ENCODE measurements at places on chromosomes 11 and 22.

- DNase-seq = no peak
Measured at GRCh38 chr11:124768914-124769313, 6.8 kb upstream of the ESAM start.

DNA sequence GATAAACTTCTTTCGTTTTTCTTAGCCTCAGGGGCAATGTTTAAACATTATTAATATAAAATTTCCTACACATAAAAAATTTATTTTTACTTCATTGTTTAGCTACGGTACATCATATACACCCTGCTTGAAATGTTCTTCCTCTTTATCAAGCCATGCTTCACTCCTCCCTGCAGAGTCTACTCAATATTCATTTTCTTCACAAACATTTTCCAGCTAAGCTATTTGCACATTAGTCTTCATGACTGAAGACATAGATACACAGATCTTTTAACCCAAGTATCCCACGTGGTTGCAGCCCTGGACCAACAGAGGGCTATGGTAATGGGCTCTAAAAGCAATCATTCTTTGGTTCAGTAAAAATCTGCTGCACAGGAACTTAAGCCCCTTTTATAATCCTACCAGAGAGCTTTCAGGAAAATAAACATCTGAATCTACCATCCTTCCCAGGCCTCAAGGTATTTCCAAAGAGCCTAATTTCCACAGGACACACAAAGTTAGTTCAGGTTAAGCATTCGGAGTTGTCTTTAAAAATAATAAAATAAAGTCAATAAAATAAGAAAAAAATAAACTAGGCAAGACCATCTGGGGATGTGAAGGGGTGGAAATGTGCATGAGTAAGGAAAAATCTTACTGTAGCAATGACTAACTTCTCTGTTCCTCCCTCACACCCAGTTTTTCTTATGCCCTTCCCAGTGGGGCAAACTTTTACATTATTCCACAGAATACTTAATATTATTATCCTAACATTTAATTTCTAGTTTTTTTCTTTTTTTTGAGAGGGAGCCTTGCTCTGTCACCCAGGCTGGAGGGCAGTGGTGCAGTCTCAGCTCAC is 21.6 kb upstream of the OR6X1 start:
- no peak for DNase-seq

DNA sequence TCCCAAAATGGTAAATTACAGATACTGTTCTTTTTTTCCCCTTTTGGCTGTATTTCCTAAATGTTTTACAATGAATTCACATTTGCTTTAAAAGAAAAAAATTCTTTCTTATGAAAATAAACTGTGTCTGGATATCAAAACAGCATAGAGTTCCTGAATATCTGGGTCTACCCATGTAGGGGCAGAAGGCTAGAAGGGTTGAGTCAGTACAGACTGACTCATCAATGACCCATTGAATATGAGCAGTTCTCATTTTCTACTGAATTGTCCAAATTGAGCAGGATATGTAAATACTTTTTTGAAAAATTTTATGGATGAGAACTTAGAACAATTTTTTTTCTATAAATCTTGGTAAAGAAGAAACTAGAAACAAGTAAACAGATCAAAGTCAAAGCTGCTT is 16.3 kb upstream of the C11orf87 start:
- no peak for DNase-seq

DNA sequence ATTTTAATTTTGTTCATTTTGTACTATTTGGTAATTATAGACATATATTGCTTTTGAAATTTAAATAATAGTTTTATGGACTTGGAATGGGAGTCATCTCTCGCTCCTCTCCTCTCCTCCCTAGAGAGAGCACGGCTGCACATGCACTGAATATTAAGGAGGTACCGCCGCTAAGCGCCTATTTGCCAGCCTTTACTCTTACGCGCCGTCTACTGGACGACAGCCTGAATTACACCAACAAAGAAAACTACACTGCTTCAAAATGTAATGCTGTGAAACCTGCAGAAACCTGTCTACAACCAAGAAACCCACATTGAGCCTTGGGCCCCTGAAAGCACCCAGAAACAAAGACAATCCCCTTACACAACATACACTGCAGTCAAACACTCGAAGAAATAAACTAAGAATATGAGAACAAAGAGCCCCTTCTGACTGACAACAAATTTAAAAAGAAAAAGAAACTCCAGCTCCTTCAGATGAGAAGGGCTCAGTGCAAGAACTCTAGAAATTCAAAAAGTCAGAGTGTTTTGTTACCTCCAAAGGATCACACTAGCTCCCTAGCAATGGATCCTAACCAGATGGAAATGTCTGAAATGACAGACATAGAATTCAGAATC is 737.2 kb downstream of the LRRC4C start:
- no peak for DNase-seq

- no peak for DNase-seq
Measured at GRCh38 chr22:47374901-47375575, 612.6 kb downstream of the TBC1D22A start.

GRCh38 chr11:111718436-111718835 is 47.8 kb downstream of the PPP2R1B start:
- no peak for DNase-seq

DNA sequence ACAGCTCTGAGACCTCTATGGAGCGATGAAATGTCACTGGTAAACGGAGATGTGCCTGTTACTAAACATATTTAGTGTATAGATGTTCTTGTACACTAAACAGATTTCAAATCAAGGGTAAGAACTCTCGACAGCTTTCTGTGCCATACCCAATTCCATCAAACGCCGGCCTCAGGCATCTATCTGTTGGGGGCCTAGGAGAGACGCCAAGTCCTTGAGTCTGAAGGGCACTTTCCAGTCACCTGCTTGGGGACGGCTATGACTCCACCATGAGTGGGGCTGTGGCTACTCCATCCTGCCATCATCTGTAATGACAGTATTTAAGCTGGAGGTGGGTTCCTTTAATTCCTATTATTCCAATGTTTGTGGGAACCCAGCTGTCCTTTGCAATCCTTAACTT is 87.8 kb downstream of the SHANK2 start:
- no peak for DNase-seq

DNA sequence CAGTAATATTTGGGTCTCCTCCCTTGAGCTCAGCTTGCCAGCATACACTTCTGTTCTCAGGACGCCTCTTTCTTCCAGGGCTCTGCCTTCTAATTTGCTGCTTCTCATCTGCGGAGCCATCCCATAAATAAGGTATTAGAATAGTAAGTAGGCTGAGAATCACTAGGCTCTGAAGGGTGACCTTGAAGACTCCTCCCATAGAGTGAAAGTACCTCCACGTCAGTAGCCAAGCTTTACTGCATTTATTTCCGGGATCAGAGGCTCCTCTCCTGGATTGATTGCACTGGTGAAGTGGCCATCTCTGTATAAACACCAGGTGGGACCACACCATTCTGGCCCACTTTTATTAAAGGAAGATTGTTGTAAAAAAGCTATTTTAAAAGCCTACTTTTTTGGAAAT is 315.5 kb downstream of the FAT3 start:
- DNase-seq = no peak

GRCh38 chr11:2801711-2802388 is 83.7 kb downstream of the CDKN1C start:
- no peak for DNase-seq

GRCh38 chr11:15176646-15177163 is 62.0 kb downstream of the INSC start:
- no peak for DNase-seq

DNA sequence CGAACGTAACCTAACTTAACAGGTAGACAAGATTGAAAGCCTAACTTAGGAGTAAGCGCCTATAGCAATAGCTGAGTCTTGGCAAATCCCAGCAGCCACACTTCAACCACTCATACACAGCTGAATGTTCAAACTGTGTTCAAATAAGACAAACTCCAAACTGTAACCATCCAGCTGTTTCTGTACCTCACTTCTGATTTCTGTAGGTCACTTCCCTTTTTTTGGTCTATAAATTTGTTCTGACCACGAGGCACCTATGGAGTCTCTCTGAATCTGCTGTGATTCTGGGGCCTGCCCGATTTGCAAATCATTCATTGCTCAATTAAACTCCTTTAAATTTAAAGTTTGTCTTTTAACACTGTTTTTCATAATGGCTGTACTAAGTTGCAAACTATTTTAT is 8.2 kb upstream of the TENM4 start:
- no peak for DNase-seq

- DNase-seq = peak; percentile 36
Measured at GRCh38 chr22:24803064-24803542, 2.9 kb upstream of the SGSM1 start.

DNA sequence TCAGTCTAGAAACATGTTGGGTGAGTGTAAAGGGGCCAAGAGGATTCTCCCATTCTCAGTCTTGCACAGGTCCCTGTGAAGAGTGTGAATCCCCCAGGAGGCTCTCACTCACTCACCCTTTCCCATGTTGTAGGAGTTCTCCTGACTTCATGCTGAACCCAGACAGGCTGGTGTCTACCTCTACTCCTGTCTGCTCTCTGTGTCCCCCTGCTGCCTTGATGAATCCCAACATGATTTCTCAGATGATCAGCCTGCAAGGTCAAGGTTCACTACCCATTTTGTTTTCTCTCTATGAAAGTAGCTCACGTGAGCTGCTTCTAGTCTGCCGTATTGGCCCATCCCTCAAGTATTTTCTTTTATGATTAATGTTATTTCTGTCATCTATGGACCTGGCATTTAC is 500.6 kb downstream of the ETS1 start:
- no peak for DNase-seq

GRCh38 chr11:57792870-57793269 is 31.3 kb downstream of the CTNND1 start:
- DNase-seq = no peak

DNA sequence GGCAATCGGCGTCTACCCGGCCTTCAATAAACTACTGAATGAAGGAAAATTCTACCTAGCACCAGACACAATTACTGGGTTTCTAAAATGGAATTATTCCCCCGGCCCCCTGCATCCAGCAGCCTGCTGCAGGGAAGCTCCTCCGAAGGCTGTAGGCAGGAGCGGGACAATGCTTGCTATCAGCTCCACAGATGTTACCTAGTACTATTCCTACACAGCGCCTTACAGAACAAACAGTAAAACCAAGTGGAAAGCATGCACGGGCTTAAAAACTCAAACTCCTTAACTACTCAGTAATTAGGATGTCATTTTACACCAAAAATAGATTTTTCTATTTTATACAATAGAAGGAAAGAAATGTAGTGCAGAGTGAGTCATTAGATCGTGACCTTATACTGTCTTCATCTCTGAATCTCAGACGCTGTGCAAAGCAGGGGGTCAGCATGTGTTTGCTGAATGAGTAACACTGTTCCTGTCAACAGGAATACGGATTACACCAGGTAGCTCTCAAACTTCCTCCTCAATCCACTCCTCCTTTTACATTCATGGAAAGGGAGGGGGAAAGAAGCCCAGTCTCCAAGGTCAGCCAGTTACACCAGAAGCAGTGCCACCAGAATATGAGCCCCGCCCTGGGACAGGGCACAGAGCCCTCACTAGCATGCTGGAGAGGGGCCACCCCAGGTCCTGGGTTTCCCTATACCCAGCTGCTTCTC is 74.9 kb downstream of the PACSIN2 start:
- no peak for DNase-seq

GRCh38 chr11:58938398-58938797 is 890 bp upstream of the GLYATL1 start:
- no peak for DNase-seq

GRCh38 chr11:12694183-12694531 is 19.9 kb downstream of the TEAD1 start:
- peak; percentile 16 for DNase-seq

DNA sequence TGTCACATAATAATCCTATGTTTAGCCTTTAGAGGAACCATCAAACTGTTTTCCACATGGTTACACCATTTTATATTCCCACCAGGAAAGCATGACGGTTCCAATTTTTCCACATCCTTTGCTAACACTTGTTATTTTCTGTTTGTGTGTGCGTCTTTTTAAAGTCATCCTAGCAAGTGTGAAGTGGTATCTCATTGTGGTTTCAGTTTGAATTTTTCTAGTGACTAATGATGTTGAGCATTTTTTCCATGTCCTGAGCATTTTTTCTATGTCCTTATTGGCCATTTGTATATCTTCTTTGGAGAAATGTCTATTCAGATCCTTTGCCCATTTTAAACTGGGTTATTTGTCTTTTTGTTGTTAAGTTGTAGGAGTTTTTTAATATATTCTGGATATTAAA is 53.7 kb upstream of the DEPDC7 start:
- no peak for DNase-seq

Data from OCI-LY7 (cell line).